Nephron progenitor cell (in vitro differentiated cells): ENCODE measurements at places on chromosomes 13 and 19.

DNA sequence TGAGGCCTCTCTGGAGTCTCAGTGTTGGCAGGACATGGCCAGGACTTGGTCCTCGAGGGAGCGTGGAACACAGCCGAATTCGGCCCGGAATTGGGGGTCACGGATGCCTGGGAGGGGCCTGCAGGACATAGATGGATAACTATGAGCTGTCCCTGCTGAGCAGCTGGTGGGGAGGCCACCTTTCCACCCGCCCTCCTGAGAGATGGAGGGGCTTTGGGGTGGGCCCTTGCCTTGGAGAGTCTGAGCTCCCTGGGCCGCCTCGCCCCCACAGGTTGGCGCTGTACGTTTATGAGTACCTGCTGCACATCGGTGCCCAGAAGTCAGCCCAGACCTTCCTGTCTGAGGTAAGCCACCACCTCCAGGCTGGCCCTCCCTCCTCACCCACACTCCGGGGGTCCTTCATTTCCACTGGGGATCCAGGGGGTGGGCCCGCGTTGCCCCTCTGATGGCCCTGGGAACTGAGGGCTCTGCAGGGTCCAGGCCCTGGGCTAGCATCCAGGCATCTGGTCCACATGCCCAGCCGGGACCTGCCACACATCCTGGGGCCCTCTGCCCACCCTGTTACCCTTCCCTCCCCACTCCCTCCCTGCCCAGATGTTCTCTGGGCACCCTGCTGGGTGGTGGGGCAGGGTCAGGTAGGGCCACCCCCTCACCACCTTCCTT lies 8.0 kb downstream of the SSBP4 start:
- no peak for DNase-seq

DNA sequence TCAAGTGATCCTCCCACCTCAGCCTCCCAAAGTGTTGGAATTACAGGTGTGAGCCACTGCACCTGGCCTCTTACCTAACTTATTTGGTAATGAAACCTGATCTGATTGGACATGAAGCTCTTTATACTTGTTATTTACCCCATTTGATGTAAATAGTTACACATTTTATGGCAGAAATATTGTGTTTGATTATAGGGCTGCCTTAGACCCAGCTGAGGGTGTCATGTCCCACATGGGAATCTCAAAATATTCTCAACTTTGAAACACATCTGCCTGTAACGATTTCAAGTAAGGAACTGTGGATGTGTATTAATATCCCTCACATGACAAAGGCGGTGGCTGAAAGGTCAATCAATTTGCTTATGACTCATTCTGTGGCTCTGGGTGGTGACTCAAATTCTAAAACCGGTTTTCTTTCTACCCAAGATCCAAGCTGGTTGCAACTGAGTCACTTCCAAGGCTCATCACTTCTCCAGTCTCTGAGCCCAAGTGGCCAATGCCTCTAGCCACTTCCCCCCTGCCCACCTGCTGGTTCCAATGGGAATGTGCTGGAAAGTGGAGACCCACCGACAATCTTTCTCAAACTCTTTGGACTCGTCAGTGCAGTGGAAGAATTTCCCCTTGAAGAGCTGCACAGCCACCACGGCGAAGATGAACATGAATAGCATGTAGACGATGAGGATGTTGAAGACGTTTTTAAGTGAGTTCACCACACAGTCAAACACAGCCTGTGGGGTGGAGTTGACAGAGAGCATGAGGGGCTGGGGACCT lies 110.9 kb downstream of the IER2 start:
- DNase-seq, result no peak

- no peak for DNase-seq
Observed at GRCh38 chr19:56877069-56877715, 36.7 kb upstream of the PEG3 start.

- no peak for DNase-seq
Observed at GRCh38 chr13:24922387-24922744, 158.4 kb downstream of the RNF17 start.

DNA sequence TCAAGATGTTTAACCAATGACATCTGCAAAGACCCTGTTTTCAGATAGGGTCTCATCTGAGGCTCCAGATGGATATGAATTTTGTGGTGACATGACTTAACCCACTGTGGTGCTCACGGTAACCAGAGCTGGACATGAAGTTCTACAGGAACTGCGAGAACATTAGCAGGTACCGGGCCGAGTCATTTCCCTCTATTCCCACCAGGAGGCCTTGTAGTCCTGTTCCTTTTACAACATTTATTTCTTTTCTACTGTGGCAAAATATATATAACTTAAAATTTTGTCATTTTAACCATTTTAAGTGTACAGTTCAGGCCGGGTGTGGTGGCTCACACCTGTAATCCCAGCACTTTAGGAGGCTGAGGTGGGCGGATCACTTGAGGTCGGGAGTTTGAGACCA lies 7.6 kb upstream of the TSPAN16 start:
- no peak for DNase-seq

- DNase-seq, result peak; percentile 72
Observed at GRCh38 chr13:43785650-43786471, 911 bp downstream of the ENOX1 start.

GRCh38 chr13:76711550-76712182 lies 174.5 kb downstream of the KCTD12 start:
- no peak for DNase-seq

- peak; percentile 75 for DNase-seq
Observed at GRCh38 chr19:45250832-45251451, at the start of gene MARK4. TSS of gene MARK4 (plus strand) at chr19:45251271. CDS start at chr19:45251589, 318 bp downstream.

DNA sequence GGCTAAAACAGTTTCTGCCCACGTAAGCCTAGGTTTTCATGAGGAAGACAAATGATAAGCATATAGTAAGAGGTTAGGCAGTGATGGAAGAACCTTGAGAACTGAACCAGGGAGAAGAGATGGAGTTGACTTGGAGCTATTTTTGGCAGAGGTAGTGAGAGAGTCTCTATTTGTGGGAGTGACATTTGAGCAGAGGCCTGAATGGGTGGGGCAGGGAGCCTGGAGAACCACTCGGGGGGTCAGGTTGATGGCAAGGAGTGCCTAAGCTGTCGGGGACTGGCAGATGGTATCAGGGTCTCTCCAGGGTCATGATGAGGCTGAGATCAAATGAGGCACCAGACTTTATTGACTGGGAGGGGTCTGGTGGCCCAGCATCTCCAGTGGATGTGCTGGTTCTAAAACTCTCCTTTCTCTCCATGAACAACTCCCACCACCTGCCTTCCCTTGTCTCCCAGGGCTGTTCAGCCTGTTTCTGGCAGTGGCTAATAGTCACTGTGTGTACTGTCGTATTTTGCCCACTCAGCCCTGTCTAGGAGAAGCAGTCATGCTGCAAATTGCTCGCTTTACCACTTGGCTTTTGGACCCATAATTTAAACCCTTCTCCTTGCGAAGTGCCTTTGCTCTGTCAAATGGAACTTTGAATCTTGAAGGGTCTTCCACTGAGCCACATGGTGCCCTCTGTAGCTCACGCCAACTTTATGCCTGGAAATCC lies 3.6 kb downstream of the MAU2 start:
- no peak for DNase-seq

- no peak for DNase-seq
Observed at GRCh38 chr19:18245297-18245696, 19.1 kb upstream of the PDE4C start.

DNA sequence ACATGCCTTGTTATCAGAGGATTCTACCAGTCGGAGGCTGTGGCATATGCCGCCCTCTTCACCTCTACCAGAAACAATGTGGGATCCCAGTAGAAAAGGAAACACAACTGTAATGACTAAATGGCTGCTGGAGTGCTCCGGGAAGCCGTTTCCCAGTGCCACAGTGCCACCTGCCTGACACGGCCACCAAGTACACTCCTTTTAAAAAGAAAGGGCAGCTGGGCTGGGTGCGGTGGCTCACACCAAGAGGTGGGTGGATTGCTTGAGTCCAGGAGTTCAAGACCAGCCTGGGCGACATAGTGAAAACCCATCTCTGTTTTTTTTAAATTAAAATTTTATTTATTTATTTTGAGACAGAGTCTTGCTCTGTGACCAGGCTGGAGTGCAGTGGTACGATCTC lies 67.3 kb downstream of the TRPM4 start:
- peak; percentile 67 for DNase-seq

DNA sequence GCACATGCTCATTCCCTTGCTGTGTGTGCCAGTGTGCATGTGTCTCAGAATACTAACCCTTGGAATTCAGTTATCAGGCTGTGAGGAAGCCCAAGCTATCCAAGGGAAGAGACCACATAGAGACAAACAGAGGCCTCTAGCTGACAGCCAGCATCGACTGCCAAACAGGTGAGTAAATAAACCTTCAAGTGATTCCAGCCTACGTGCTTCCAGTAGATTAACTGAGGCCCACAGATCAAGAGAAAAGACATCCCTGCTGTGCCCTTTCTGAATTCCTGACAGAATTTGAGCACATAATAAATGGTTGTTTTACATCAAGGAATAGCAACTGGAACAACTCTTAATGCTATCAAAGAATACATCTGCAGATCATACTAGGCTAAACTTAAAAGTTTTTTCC lies 17.5 kb downstream of the ZC3H13 start:
- DNase-seq, result no peak

GRCh38 chr19:14437578-14438140 lies 4.6 kb downstream of the PKN1 start:
- DNase-seq, result no peak

DNA sequence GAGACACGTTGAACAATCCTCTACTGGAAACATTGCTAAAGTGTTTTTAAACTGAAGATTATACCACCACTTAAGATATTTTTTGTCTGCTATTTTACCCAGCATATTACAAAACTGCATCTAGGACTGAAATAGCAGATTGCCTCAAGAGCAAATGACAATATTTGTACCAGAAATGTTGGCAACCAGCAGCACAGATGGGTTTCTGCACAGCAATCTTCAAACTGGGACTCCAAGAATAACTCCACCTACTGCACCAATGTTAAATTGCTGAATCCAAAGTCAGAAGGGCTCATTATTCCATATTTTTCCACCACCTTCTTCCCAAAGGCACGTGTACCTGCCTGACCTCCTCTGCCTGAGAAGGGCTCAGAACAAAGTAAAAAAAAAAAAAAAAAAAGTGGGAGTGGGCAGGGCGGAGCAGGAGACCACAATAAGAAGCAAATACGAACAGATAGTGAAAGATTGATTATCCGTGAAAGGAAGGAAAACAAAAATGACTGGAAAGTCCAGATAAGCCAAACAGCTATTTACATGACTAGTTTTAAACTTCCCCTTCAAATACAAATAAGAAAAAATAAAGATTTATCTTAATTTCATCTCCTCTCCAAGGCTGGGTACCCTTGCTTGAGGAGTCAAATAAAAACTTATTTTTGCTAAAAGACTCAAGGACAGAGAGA lies 79.4 kb downstream of the FOXO1 start:
- DNase-seq, result no peak

DNA sequence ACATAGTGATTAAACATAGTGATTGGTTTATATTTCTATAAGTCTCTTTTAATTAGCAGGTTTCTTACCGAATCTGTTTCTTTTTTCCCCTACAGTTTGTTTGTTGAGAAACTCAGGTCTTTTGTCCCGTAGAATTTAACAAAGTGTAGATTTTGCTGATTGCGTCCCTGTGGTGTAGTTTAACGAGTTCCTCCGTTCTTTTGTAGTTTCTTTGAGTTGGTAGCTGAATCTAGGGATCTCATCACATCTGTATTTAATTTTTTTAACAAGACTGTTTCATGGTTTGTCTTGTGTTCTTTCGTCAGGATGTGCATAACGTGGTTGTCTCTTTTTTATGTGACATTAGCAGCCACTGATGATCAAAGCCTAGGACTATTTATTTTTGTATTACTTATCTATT lies 111.1 kb downstream of the AKAP11 start:
- no peak for DNase-seq

- no peak for DNase-seq
Observed at GRCh38 chr13:51534041-51534817, 50.0 kb upstream of the WDFY2 start.

GRCh38 chr19:40305403-40305802 lies 20.3 kb upstream of the AKT2 start:
- peak; percentile 83 for DNase-seq

DNA sequence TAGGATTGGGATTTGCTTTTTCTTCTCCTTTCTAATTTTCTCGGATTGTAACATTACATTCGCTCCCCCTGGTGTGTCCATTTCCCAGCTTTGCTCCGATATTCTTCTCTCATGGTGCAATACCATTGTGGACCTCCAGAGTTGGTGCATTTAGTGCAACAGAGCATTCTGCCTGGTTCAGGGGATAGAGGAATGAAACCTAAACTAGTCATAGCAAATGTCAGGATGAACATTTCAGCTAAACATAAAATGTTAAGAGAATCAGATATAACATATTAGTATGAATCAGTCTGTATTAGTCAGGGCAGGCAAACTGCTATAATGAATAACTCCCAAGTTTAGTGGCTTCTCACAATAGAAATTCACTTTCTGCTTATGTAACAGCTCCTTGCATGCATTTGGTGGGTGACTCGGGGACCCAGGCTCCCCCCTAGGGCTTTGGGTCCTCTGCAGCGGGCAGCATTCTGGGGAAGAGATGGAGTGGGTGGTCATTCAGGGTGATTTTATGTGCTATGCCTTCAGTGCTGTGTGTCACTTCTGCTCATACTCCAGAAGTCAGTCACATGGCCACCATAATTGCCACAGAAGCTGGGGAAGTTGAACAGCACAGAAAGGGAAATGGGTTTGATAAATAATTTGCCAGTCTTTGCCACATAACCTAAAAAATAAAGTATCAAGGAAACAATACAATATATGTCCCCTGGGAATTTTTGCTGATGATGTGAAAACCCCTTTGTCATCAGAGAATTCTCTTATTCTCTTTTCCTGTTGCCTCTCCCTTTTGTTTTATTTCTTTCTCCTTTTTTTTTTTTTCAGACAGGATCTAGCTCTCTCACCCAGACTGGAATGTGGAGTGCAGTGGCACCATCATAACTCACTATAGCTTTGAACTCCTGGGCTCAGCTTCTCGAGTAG lies 111.0 kb downstream of the HSPH1 start:
- DNase-seq, result no peak

DNA sequence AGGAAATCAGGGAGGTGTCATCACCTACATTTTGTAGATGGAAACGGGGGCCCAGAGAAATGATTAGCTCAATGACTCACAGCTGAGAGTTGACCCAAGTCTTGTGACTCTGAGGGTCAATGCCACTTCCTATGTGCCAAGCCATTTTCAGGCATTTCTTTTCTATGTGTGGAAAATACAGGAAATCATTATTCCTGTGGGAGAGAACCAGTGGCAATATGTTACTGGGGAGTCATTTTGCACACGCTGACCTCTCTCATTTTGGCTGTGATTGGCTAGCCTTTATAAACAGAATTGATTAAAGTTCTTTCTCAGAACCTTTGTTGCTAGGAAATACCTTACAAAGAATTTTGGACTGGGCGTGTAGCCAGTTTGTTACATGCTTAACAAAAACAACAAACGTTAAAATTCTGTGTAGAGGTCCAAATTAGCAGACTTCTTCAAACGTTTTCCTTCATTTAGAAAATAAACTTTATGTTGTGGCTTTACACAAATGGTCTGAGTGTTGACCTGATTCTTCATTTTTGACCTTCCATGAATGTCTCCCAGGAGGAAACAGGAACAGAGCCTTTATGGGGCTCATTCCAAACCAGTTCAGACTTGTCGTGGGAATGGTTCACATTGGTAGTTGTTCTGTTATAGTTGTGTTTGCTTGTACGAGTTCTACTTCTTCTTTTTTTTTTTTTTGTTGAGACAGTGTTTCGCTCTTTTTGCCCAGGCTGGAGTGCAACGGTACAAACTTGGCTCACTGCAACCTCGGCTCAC lies 11.4 kb downstream of the PCCA start:
- no peak for DNase-seq
